Aorta (tissue), 5 donors: ENCODE measurements at places on chromosomes 3 and 15. TPM values are rescaled to one million over a fixed set of nuclear protein-coding genes. Genes with fewer than 3 reads are reported as not detected.

GRCh38 chr15:52559022-52559421, 9.8 kb downstream of the ARPP19 start:
- no peaks in the 10 kb centered on the region for H3K27me3 ChIP-seq
- H3K4me3 ChIP-seq = no peak overlapping the region
- no peak overlapping the region for H3K27ac ChIP-seq

DNA sequence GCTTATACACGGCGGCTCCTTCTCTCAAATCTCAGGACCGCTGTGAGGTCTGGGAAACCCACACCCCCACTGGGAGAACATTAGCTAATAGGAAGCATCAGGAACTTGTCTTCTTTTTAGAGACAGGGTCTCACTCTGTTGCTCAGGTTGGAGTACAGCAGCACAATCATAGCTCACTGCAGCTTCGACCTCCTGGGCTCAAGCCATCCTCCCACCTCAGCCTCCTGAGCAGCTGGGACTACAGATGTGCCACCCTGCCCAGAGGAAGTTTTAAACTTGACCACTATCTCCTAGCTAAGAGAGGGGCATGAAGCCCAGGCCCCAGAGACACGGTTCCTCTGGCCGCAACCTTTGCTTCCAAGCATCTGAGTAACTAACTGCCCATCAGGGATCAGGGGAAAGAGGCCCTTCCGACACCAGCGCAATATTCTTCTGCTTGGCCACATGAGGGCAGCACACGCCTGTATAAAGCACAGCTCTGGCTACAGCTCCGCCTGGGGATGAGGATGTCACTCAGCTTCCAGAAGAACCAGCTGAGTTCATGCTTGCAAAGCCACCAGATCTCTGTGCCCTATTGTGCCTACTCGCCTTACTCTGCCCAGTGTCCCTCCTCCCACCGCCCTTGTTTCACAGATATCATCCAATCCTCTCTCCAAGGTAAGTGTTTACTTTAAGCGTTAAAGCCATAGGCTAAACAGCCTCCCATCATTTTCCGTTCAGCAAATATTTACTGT, 57.6 kb upstream of the SLC6A11 start:
- peak; percentile 82 for DNase-seq
- no peak overlapping the region for H3K27ac ChIP-seq
- no peaks in the 10 kb centered on the region for H3K27me3 ChIP-seq
- H3K4me3 ChIP-seq = no peak overlapping the region
- no peaks in the 10 kb centered on the region for H3K4me1 ChIP-seq
- H3K36me3 ChIP-seq = no peaks in the 10 kb centered on the region

GRCh38 chr3:126854666-126855065, 128.2 kb upstream of the PLXNA1 start:
- no peak for DNase-seq
- no peak overlapping the region for H3K27ac ChIP-seq
- no peaks in the 10 kb centered on the region for H3K4me1 ChIP-seq
- H3K4me3 ChIP-seq = no peak overlapping the region
- H3K36me3 ChIP-seq = no peaks in the 10 kb centered on the region
- H3K27me3 ChIP-seq = no peaks in the 10 kb centered on the region

FAM98B gene
- polyA plus RNA-seq = 16.8 TPM

GATM gene
- polyA plus RNA-seq = 6.9 TPM

DOCK3 gene
- polyA plus RNA-seq = 0.31 TPM
